Testis (tissue), 5 donors: ENCODE measurements at places on chromosomes 4 and X. TPM values are rescaled to one million over a fixed set of nuclear protein-coding genes. Genes with fewer than 3 reads are reported as not detected.

DNA sequence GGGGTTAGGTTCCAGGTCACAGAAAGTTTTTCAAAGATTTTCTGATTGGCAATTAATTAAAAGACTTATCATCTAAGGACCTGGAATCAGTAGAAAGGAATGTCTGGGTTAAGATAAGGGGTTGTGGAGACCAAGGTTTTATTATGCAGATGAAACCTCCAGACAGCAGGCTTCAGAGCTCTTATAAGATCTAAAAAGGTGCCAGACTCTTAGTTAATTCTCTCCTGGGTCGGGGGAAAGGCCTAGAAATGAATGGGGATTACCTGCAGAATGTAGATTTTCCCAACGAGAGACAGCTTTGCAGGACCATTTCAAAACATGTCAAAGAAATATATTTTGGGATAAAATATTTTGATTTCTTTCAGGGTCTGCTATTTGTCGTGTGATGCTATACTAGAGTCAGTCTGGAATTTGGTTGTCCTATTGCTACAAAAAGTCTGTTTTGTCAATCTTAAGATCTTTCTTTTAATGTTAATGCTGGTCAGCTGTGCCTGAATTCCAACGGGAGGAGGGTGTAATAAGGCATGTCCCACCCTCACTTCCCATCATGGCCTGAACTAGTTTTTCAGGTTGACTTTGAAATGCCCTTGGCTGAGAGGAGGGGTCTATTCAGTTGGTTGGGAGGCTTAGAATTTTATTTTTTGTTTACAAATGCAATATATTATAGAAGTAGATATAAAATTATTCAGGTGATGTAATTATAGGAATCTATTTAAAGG lies 15.8 kb downstream of the EGF start:
- no peak overlapping the region for H3K27ac ChIP-seq
- no peaks in the 10 kb centered on the region for H3K4me1 ChIP-seq
- no peak for DNase-seq
- no peak overlapping the region for H3K4me3 ChIP-seq
- no peaks in the 10 kb centered on the region for H3K36me3 ChIP-seq
- no peaks in the 10 kb centered on the region for H3K27me3 ChIP-seq

DNA sequence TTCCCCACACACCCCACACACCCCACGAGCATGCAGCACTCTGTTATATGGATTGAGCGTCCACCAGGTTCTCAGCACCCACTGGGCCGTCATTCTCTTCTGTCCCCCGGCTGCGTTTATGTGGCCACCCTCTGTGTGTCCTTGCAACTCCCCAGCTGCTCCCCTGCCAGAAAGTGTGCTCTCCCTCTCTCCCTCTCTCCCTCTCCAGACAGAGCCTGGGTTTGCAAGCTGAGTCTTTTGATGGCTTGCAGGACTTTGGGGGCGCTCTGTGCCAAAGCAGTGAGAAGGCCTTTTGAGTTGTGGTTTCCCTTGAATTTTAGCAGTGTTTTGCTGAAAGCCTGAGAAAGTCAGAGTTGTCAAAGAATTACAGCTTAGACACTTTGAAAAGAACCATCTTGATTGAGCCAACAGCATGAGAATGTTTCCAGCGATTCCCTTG lies 173.5 kb downstream of the DCLK2 start:
- no peaks in the 10 kb centered on the region for H3K4me1 ChIP-seq
- no peak for DNase-seq
- no peaks in the 10 kb centered on the region for H3K36me3 ChIP-seq
- no peak overlapping the region for H3K4me3 ChIP-seq
- no peak overlapping the region for H3K27ac ChIP-seq

DNA sequence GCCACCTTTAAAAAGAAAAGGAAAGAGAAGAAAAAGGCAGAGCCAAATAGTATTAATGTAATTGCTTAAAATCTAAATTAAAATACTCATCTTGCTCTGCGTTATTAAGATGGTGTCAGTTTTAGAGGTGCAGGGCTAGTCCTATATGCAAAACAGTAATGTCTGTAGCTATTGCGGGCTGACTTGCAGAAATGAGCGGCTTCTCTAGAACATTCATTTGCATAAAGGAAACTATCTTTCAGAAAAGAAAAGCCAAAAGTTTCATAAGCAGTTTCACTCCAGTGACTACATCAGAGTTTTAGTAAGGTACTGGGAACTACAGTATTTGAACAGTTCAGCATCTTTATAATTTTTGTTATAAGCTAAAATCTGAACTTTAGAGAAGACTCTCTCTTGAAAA lies 6.0 kb downstream of the SMAD1 start:
- no peak overlapping the region for H3K4me3 ChIP-seq
- H3K36me3 ChIP-seq, result no peaks in the 10 kb centered on the region
- no peak for DNase-seq
- no peak overlapping the region for H3K27ac ChIP-seq
- H3K27me3 ChIP-seq, result no peaks in the 10 kb centered on the region
- no peaks in the 10 kb centered on the region for H3K4me1 ChIP-seq

DNA sequence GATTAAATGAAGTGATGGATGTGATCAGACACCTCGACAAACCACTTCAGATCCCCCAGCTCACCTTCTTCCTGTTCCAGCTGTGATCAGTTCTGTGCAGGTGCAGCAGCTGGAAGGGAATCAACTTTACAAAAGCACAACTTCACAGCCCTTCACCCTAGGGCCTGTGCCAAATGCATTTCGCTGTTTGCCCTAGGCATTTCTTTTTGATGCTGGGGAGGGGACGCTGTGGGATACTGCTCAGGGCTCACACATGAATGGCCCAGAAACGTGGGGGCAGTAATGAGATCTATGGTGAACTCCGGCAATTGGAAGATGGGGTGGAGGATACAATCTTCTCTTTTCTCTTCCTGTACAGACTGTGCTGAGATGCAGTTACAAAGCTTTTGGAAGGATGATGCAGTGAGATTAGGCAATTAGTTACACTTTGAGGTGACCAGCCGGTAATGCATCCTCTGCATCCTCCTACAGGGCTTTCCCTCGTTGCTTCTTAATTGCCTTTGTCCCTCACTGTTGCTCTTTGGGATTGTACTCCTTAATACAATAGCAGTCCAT lies 215.1 kb upstream of the PITX2 start:
- DNase-seq, result no peak
- no peaks in the 10 kb centered on the region for H3K4me1 ChIP-seq
- no peaks in the 10 kb centered on the region for H3K36me3 ChIP-seq
- no peaks in the 10 kb centered on the region for H3K27me3 ChIP-seq

- no peaks in the 10 kb centered on the region for H3K27me3 ChIP-seq
- H3K27ac ChIP-seq, result no peak overlapping the region
- H3K4me3 ChIP-seq, result no peak overlapping the region
- no peaks in the 10 kb centered on the region for H3K36me3 ChIP-seq
Measured at GRCh38 chrX:37677765-37678164, 7.8 kb upstream of the XK start.

- no peaks in the 10 kb centered on the region for H3K4me1 ChIP-seq
- H3K4me3 ChIP-seq, result no peak overlapping the region
- no peaks in the 10 kb centered on the region for H3K36me3 ChIP-seq
- peak; percentile 24 for DNase-seq
- H3K27me3 ChIP-seq, result no peaks in the 10 kb centered on the region
Measured at GRCh38 chrX:13094828-13095341, 50.5 kb upstream of the FAM9C start.

- no peaks in the 10 kb centered on the region for H3K36me3 ChIP-seq
- H3K27ac ChIP-seq, result peak overlapping the region; percentile 39
- no peaks in the 10 kb centered on the region for H3K27me3 ChIP-seq
- H3K4me1 ChIP-seq, result no peaks in the 10 kb centered on the region
- DNase-seq, result peak; percentile 21
Measured at GRCh38 chrX:13473442-13474163, 95.8 kb upstream of the EGFL6 start.

- H3K36me3 ChIP-seq, result no peaks in the 10 kb centered on the region
- no peak overlapping the region for H3K27ac ChIP-seq
- H3K4me1 ChIP-seq, result no peaks in the 10 kb centered on the region
Measured at GRCh38 chr4:152211936-152212653, 323.8 kb downstream of the FBXW7 start.

The GRPEL1 gene
- 40.8 TPM for total RNA-seq

The FGG gene
- 0.25 TPM for total RNA-seq

The HPGD gene
- 2.1 TPM for total RNA-seq

DNA sequence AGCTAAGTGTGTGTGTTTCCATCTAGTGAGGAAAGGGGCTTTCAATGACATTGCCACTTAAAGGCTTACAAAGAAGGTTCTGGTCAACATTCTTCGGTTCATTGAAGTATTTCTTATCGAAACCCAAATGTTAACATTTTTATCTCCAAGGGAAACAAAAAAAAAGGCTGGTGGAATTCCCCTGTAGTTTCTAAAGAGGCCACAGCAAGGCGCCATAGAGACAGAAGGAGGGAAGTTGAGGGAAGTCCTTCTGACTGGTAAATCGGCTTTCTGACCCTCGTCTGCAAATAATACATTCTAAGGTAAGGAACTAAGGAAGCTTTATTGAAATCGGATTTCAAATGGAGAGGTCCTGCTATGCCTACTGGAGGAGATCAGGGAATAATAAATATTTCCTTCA lies 1.7 kb upstream of the ZFP42 start:
- no peaks in the 10 kb centered on the region for H3K4me1 ChIP-seq
- H3K36me3 ChIP-seq, result no peaks in the 10 kb centered on the region
- no peaks in the 10 kb centered on the region for H3K27me3 ChIP-seq
- peak; percentile 35 for DNase-seq

- no peaks in the 10 kb centered on the region for H3K36me3 ChIP-seq
- H3K27me3 ChIP-seq, result no peaks in the 10 kb centered on the region
- H3K4me1 ChIP-seq, result no peaks in the 10 kb centered on the region
- no peak overlapping the region for H3K4me3 ChIP-seq
Measured at GRCh38 chr4:3524920-3525319, 7.3 kb downstream of the LRPAP1 start.

- H3K27me3 ChIP-seq, result no peaks in the 10 kb centered on the region
- H3K4me1 ChIP-seq, result peaks cover 4% of the 10 kb centered on the region
- H3K36me3 ChIP-seq, result no peaks in the 10 kb centered on the region
Measured at GRCh38 chrX:69155786-69156520, 9.3 kb downstream of the PJA1 start.

DNA sequence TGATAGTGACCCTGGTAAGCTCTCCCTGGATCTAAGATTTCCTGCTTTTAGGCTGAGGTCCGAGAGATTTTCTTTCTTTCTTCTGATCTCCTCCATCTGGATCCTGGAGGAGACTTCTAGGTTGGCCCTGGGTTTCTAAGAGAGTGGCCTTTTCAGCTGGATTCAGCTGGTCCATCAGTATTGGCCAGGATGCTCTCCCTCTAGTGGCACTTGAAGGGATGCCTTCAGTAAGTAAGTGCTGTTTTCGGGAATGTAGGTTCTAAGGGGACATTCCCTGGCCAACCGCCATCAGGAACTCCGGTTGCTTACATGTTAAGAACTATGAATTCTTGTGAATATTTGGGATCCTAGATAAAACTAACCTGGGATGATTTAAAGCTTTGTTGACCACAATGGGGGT lies 56.9 kb downstream of the SERTM2 start:
- peak; percentile 14 for DNase-seq
- H3K4me3 ChIP-seq, result no peak overlapping the region
- no peak overlapping the region for H3K27ac ChIP-seq
- H3K4me1 ChIP-seq, result no peaks in the 10 kb centered on the region
- no peaks in the 10 kb centered on the region for H3K27me3 ChIP-seq
- H3K36me3 ChIP-seq, result no peaks in the 10 kb centered on the region

The CETN2 gene
- total RNA-seq, result 27.0 TPM

The POLN gene
- total RNA-seq, result 22.9 TPM

The SLC26A1 gene
- total RNA-seq, result 0.99 TPM

GRCh38 chr4:124179506-124180186 lies 532.9 kb downstream of the ANKRD50 start:
- H3K27me3 ChIP-seq, result no peaks in the 10 kb centered on the region
- no peak for DNase-seq
- no peak overlapping the region for H3K27ac ChIP-seq
- no peak overlapping the region for H3K4me3 ChIP-seq

The SATL1 gene
- 2.4 TPM for total RNA-seq

The BMP3 gene
- total RNA-seq, result 0.25 TPM

The FATE1 gene
- total RNA-seq, result 1,316 TPM

- no peak for DNase-seq
- no peaks in the 10 kb centered on the region for H3K4me1 ChIP-seq
- H3K27me3 ChIP-seq, result no peaks in the 10 kb centered on the region
- no peak overlapping the region for H3K27ac ChIP-seq
- no peaks in the 10 kb centered on the region for H3K36me3 ChIP-seq
Measured at GRCh38 chrX:848386-848785, 217.8 kb downstream of the SHOX start.

DNA sequence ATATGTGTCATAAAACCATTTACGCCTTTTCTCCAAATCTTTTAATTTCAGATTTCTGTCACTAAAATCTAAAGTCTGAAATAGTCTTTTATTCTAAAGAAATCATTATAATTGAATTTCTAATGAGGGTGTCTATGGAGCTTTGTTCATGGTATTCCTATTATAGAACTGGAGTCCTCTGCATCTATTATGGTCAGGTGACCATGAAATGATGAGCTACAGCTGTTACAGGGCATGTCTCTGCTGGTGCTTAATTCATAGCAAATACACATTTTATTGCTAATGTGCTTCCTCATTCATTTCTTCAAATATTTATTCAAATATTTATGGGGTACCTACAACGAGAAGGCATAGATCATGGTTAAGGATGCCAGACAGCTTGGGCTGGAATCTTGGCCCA lies 126.1 kb downstream of the NAA11 start:
- H3K4me1 ChIP-seq, result no peaks in the 10 kb centered on the region
- no peaks in the 10 kb centered on the region for H3K27me3 ChIP-seq
- H3K27ac ChIP-seq, result no peak overlapping the region
- H3K4me3 ChIP-seq, result no peak overlapping the region

DNA sequence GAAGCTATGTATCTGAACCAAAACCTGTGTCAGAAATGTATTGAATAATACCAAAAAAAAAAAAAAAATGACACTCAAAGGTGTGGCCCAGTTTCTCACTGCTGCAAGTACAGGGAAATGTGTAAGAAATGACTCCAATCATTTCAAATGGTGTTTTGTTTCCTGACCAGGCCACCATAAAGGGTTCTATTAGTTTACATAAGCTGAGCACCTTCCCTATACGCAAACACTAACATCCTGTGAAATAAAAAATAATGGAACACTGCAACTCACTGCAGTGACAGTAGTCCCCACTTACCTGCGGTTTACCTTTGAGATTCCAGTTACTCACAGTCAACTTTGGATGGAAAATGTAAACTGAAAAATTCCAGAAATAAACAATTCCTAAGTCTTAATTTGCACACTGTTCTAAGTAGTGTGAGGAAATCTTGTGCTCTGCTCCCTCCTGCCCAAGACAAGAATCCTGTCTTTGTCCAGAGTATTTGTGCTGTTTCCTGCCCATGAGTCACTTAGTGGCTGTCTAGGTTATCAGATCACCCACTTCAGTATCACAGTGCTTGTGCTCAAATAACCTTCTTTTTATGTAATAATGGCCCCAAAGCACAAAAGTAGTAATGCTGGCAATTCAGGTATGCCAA lies 265.3 kb downstream of the RCHY1 start:
- no peak overlapping the region for H3K4me3 ChIP-seq
- H3K27me3 ChIP-seq, result no peaks in the 10 kb centered on the region
- no peaks in the 10 kb centered on the region for H3K36me3 ChIP-seq
- no peaks in the 10 kb centered on the region for H3K4me1 ChIP-seq
- H3K27ac ChIP-seq, result no peak overlapping the region

The DCAF12L2 gene
- 37.6 TPM for total RNA-seq

The IL1RAPL1 gene
- total RNA-seq, result 0.94 TPM

- H3K36me3 ChIP-seq, result no peaks in the 10 kb centered on the region
- H3K4me1 ChIP-seq, result no peaks in the 10 kb centered on the region
- H3K27ac ChIP-seq, result no peak overlapping the region
- H3K27me3 ChIP-seq, result no peaks in the 10 kb centered on the region
- no peak overlapping the region for H3K4me3 ChIP-seq
- no peak for DNase-seq
Measured at GRCh38 chrX:153556767-153557166, 39.3 kb downstream of the ATP2B3 start.

The LEF1 gene
- total RNA-seq, result 35.0 TPM

- no peak overlapping the region for H3K27ac ChIP-seq
- H3K36me3 ChIP-seq, result no peaks in the 10 kb centered on the region
- H3K4me1 ChIP-seq, result no peaks in the 10 kb centered on the region
- no peak overlapping the region for H3K4me3 ChIP-seq
- no peaks in the 10 kb centered on the region for H3K27me3 ChIP-seq
- no peak for DNase-seq
Measured at GRCh38 chrX:107597264-107597663, 31.0 kb upstream of the PRPS1 start.
